ENCODE measurements at places on chromosomes 5 and 9.

GRCh38 chr5:15566789-15567188, 66.8 kb downstream of the FBXL7 start:
- no peak for DNase-seq

GRCh38 chr9:7961076-7961475, 161.5 kb upstream of the DMAC1 start:
- no peak for DNase-seq

- DNase-seq, result peak; percentile 19
Observed at GRCh38 chr9:89597711-89598362, 7.0 kb upstream of the GADD45G start.

DNA sequence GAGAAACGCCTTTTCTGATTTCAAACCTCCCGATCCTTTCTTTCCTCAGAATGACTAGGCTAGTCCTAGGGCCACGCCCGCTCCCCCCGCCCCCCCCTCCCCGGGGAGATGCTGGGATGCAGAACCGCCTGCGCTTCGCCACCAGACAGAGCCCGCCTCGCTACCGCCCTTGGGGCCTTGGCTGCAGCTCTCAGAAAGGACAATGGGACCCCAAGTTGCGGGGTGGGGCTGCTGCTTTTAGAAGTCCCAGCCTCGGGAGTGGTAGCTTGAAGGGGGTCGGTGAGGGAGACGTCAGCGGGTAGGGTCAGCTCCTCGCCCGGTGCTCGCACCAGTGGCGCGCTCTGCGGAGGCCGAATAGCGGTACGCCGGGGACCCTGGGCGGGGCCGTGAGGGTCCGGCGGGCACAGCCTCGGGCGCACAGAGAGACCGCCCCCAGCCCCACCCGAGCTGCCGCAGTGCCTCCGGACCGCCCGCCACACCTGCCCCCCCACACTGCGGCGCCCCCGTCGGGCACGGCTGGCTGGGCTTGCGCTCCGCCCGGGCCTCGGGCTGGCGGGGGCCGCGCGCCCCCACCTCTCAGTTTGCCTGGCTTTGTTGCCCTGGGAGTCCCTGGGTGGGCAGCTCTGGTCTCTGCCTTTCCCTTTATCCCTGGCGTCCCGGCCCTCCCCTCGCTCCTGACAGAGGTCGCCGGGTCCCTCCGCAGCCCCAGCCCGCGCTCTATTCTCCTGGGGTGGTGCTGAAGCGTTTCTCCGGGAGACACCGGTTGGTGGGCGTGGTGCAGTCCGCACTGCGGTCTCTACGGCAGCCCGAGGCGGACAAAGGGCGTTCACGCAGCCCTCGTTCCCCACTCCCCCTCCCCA, 1.2 kb downstream of the MAP1B start:
- no peak for DNase-seq

- no peak for DNase-seq
Observed at GRCh38 chr5:1727571-1727970, 72.1 kb downstream of the MRPL36 start.

DNA sequence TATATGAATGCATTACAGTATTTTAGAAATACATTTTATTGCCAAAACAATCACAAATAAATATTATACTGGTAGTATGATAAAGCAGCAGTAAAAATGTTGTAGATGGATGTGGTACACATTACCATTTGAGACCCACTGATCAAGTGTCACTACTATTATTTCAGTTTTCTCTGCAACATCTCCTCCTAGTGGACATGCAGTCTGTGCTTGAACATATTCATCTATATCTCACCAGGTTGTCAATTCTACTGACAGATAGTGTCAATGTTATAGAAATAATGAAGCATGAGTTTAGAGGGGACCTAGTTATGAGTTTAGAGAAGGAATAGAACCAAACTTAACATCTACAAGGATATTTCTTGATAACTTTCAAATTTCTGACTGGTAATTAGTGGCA, 39.2 kb upstream of the ELOVL7 start:
- DNase-seq, result no peak

DNA sequence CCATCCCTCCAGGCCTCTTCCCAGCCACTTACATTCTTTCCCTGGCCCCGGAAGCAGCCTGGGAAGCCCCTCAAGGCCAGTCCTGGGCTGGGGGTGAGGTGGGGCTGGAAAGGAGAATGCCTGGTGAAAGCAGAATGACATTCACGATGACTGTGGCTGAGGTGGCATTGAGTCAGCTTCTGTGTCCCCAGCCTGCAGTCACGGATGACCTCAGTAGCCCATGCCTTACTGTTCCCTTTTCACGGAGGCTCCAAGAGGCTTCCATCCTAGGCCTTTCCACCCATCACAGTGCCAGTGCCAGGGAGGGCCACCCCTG, 2.7 kb downstream of the PRDM12 start:
- DNase-seq, result no peak

DNA sequence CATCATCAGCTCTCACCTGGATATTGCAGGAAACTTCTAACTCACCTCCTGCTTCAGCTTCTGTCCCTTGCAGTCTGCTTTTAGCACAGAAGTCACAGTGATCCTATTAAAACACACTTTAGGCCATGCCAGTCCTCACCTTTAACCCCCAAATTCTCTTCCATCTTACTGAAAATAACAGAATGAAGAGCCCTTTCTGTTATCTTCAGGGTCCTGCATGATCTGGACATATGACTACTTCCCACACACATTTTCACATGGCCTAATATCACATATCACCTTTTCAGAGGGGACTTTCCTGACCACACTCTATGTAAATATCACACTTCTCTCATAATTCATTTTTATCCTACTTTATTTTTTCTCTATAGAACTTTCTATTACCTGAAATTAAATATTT, 550.6 kb upstream of the CLINT1 start:
- DNase-seq, result no peak

DNA sequence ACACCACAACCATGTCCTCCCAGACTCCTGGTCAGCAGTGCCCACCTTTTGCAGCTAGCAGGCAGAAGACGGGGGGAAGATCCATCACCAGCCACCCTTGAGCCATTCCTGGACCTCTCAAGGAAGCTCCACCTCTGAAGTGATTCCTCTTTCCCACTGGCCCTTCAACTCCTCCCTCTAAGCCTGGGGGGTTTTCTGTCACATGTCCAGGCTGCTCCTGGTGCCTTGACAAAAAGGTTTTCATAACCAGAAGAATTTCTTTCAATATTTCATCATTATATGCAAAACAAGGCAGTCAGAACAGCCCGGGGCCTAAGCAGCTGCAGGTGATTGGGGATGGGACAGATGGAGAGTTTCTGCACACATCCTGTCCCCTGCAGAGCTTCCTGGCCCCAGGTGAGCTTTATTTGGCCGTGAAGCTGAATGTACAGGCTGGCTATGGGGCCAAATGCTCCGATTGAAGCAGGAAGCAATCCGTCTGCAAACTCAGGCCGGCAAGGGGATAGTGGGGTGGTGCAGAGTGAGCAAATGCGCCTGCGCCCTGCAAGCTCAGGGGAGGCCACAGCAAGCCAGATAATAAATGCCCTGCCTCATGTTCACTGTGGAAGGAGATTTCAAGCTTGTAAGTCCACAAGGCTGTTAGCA, 173.5 kb downstream of the C5orf15 start:
- no peak for DNase-seq

DNA sequence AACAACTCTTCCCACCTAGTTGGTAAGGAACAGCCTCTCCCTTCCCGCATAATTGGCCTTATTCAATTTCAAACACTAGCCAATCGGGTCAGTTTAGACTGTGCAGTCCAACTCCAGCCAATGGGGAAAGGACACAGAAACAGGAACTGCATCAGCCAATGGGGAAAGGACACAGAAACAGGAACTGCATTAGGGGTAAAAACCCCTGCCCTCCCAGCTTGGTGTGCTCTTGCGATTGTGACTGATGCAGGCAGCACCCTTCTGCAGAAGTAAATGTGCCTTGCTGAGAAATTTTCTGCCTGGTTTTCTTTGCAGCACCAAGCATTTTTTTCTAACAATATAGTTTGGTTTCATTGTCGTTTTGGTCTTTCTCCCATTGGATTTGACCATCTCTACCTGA, 8.5 kb upstream of the GLT6D1 start:
- no peak for DNase-seq

DNA sequence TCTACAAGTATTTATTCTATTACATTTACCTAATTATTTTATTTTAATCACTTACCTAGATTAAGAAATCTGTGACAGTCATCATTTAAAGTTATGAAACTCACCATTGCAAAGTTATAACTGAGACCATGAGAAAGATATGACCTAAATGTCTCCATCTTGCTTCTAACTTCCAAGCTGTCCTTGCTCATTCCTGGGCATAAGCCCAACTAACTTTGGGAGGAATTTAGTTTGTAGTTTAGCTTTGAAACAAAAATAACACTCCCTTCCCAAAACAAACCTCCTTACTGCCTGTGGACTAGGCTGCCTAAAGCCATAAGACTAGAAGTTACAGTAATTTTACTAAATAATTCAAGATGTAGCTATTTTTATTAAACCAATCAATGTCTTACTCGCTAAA, 195.6 kb upstream of the RAI14 start:
- DNase-seq, result no peak

GRCh38 chr5:133344266-133344665, 268.1 kb downstream of the FSTL4 start:
- DNase-seq, result no peak

All from stimulated activated CD8-positive, alpha-beta memory T cell treated with anti-CD3 and anti-CD28 coated beads, Interleukin-4, amount 100 ng/mL, for 24 hours (primary cell).